ENCODE measurements at places on chromosomes 4 and X.

DNA sequence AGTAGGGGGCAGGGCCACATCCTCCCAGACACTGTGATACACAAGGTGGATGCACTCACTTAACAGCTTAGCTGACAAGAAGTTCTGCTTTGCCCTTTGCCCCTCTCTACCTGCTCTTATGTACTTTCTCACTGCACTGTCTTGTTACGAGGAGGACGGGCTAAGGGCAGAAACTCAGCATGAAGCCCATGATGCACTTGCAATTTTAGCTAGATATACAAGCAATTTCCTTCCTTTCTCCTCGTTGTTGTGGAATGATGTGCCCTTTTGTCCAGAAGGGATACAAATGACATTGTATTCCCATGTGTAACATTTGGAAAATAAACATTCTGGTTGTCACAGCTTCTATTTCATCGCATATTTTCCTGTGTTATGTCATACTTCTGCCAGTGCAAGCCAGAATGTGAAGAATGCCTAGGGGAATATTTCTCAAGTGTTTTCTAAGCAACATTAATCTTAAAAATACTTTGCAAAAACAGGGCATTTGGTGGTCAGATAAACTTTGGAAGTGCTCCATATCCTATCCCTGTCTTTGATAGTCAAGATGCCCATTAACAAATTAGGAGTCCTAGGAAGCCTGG lies 47.2 kb downstream of the MAOA start:
- no peak for DNase-seq

DNA sequence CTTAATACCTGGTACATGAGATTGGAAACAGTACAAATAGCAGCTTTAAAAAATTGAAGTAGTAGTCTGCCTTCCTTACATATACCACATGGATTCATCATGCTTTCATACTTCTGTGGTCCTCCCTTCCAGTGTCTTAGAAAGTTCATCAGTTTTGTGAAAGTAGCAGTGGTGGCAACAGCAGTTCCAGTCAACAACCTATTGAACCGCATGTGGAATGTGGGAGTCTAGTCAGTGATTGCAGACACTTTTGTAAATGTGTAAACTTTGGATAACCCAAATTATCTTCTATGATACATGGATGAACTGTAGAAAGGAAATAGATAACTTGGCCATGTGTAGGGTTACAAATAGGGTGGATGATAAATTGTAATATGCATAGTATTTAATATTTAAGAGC lies 34.1 kb downstream of the FNIP2 start:
- DNase-seq, result no peak

DNA sequence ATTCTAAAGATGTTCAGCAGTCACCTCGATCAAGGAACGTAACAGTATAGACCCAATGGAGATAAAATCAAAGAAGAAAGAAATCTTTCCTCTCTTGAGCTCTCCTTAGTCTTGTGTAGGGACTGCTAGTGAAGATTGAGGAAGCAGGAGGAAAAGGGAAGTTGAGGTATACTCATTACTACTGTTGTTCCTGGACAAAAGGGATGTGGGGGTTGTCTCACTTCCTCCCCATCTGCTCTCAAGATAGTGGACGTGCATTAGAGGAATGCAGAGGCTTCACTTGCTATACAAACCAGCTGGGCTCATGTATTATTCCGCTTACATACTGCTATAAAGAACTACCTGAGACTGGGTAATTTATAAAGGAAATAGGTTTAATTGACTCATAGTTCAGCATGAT lies 208.9 kb upstream of the ARHGEF9 start:
- DNase-seq, result no peak

DNA sequence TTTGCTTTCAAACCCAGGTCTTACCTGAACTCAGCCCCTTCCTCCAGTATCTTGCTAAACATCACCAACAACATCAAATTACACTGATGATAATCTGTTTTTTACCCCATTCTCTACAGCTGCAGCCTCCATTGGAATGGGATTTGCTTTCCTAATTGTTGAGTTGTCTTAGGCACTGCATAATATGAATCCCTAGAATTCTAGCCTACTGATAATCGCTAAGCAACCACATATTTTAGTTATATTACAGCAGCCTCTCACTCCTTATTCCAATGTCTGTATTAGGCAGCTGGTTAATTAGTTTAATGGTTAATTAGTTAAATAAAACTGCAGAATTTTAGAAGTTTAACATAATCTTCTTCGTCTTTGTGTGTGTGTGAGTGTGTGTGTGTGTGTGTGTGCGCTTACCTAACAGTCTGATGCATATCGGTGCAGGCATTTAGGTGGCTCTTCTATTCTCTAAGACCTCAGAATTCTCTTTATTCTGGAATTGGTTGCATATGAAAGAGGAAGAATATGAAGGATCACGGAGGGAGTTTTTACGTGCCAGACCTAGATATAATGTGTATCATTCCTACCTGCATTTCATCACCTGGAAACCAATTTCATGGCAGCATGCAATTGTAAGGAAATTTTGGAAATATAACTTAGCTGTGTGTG lies 5.3 kb upstream of the COMMD8 start:
- DNase-seq, result no peak

GRCh38 chr4:124053872-124054538 lies 657.4 kb downstream of the SPRY1 start:
- no peak for DNase-seq

GRCh38 chrX:47815901-47816845 lies 20.5 kb upstream of the ZNF81 start:
- DNase-seq, result no peak

- DNase-seq, result no peak
Observed at GRCh38 chrX:115311139-115311538, 21.6 kb downstream of the LUZP4 start.

GRCh38 chrX:121655276-121655675 lies 607.9 kb downstream of the GLUD2 start:
- no peak for DNase-seq

DNA sequence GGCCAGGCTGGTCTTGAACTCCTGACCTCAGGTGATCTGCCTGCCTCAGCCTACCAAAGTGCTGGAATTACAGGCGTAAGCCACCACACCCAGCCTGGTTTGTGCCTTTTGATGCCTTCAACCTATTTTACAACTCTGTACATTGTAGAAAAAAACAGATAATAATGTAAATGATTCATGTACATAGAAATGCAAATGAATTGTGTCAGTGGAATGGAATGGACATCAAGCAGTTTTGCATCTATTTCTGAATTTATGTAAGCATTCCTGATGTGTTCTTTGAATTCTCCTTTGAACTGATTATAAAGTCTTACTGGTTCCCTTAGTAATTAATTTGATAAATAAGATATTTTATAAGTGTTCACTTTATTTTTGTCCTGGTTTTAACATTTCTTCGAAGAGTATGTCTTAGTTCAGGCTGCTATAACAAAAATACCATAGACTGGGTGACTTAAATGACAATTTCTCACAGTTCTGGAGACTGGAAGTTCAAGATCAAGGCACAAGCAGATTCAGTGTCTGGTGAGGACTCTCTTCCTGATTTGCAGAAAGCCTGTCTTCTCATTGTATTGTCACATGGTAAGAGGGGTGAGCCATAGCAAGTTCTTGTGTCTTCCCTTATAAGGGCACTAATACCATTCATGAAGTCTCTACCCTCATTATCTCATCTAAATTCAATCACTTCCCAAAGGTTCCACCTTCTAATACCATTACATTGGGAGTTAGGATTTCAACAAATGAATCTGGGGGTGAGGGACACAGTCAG lies 162.2 kb upstream of the S100G start:
- no peak for DNase-seq

- DNase-seq, result no peak
Observed at GRCh38 chr4:7826909-7827306, 112.8 kb downstream of the AFAP1 start.

- no peak for DNase-seq
Observed at GRCh38 chr4:159150821-159151390, 48.0 kb downstream of the RAPGEF2 start.

GRCh38 chr4:6962211-6963041 lies 52.8 kb downstream of the TBC1D14 start:
- no peak for DNase-seq

- DNase-seq, result no peak
Observed at GRCh38 chr4:102629673-102630072, 128.5 kb downstream of the NFKB1 start.

GRCh38 chr4:16133406-16133805 lies 49.6 kb upstream of the PROM1 start:
- no peak for DNase-seq

GRCh38 chr4:21652508-21653231 lies 295.9 kb downstream of the KCNIP4 start:
- DNase-seq, result no peak

DNA sequence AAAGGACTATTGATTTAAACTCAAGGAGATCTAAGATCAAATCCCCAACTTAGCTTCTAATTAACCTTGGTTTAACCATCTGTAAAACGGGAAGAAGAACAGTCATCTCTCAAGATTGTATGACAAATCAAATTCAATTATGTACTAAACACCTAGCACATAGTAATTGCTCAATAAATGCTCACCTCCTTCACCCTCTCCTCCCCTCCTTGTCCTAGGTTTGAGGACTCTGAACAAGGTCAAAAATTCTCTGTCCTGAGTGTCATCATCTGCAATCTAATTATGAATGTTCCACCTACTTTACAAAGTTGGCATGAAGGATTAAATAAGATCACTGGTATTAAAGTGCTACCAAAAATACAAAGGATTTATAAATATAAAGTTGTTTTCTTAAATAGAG lies 320.1 kb upstream of the PPARGC1A start:
- DNase-seq, result no peak

- DNase-seq, result no peak
Observed at GRCh38 chr4:107129076-107129475, 93.0 kb upstream of the DKK2 start.

DNA sequence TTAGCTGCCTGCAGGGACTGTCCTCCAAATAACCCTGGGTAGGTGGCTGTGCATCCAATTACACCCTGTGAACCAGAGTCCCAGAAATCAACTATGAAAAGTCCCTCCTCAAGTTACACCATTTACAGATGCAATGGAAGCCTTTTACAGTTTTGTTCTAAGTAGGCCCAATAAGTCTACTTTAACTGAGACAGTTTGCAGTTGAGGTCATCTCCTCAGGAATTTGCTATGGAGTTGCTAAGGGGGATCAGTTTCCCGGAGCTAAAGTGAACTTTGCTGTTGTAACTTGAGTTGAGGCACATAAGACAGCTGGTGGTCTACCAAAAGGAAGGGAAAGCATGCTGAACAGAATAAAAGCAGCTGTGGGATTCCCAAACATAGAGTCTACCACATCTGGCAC lies 121.6 kb upstream of the STK26 start:
- no peak for DNase-seq

- DNase-seq, result no peak
Observed at GRCh38 chr4:41507291-41507947, 30.5 kb upstream of the LIMCH1 start.

DNA sequence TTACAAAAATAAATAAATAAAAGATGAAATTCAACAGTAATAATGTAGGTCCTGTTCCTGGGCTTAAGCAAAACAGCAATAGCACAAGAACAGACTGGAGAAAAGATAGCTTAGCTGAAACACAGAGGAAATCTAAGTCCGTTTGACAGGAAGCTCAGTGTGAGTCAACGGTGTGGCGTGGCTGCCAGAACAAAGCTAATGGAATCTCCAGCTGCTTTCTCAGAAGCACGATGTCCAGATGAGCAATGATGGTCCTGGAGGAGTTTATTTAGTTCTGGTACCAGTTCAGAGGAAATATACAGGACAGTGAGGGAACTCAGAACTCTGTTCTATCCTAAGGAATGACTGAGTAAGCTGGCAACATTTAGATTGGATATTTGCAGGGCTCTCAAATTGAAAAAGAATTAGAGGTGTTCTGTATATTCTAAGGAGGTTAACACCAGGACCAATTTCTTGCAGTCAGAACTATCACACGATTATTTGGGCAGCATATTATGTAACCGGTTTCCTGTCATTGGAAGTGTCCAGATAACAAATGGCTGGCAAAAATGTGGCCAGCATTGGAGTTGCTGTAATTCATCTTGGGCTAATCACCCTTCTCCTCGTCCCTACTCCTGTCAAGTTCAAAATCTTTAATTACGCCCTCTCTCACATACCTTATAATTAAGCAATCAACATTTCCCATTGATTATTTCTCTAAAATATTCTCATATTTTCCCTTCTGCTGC lies 12.7 kb downstream of the GAB3 start:
- no peak for DNase-seq

- no peak for DNase-seq
Observed at GRCh38 chrX:25022499-25023325, 6.9 kb upstream of the ARX start.

DNA sequence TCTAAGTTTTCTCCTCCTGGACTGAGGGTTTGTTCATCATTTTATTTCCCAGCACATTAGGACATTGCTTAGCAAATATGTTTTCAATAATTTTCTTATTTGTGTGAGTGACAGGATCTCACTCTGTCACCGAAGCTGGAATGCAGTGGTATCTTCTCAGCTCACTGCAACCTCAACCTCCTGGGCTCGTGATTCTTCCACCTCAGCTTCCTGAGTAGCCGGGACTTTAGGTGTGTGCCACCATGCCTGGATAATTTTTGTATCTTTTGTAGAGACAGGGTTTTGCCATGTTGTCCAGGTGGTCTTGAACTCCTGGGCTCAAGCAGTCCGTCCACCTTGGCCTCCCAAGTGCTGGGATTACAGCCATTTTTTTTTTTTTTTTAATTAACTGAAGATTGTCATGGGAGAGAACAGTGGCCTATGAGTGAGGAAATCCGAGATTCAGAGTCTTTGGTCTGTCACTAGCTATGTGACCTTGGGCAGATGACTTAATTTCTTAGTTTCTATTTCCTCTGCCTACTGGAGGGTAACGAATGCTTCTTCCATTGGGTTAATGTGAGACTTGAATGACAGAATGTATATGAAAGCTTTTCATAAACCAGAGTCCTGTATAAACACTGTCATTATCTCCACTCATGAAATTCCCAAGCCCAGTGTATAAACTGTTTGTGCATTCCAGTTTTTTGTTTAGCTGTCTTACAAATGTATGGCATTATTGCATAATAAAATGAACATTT lies 23.9 kb downstream of the MOB1B start:
- no peak for DNase-seq

- DNase-seq, result no peak
Observed at GRCh38 chr4:112753333-112753732, 116.4 kb downstream of the LARP7 start.

DNA sequence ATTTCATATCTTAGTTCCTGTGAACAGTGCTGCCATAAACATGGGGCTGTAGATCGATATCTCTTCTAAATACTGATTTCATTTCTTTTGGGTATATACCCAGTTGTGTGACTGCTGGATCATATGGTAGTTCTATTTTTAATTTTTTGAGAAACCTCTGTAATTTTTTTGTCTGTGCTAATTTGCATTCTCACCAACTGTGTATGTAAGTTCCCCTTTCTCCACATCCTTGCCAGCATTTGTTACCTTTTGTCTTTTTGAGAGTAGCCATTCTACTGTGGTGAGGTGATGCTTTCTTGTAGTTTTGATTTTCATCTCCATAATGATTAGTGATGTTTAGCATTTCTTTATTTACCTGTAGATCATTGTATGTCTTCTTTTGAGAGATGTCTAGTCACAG lies 2086.5 kb upstream of the TENM3 start:
- DNase-seq, result no peak

GRCh38 chr4:924107-925096 lies 7.7 kb downstream of the GAK start:
- no peak for DNase-seq

- no peak for DNase-seq
Observed at GRCh38 chr4:47109379-47109778, 78.0 kb downstream of the GABRB1 start.

GRCh38 chr4:183099537-183100297 lies 660 bp downstream of the WWC2 start:
- DNase-seq, result peak; percentile 24
